Activated T-helper 1 cell treated with anti-CD3 and anti-CD28 coated beads, Interleukin-12 subunit alpha, Interleukin-12 subunit beta, Interleukin-2, Interleukin-4 antibody, amounts not matched to agents 30 ng/mL and 10 ng/mL and 1 ng/mL, durations not matched to agents 14 hours and 24 hours and 36 hours (primary cell): ENCODE measurements at places on chromosomes 7 and 10. TPM values are rescaled to one million over a fixed set of nuclear protein-coding genes. Genes with fewer than 3 reads are reported as not detected.

APBB1IP gene
- total RNA-seq: 39.6 and 43.6 TPM in 2 replicates

EVX1 gene
- total RNA-seq: not detected in 2 replicates

DNA sequence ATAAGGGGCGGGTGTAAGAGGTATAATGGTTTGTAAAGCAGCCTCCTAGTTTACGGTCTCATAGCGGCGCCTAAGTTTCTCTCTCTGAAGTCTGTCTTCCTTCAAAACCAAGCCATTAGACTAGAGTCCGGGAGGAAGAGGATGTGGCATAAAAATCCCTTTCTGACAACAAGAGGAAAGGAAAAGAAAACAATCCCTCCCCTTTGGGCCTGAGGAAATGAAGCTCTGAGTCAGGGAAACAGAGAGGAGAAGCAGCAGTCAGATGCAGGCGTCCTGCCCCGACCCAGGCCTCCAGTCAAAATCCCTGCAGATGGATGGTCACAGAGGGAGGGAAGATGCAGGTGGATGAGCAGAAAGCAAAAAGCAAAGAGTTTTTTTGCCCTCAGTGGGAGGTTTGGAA, 23.7 kb downstream of the PARP12 start:
- DNase-seq: no peak

- no peak for DNase-seq
Measured at GRCh38 chr10:113474752-113475151, 78.1 kb upstream of the HABP2 start.

DNA sequence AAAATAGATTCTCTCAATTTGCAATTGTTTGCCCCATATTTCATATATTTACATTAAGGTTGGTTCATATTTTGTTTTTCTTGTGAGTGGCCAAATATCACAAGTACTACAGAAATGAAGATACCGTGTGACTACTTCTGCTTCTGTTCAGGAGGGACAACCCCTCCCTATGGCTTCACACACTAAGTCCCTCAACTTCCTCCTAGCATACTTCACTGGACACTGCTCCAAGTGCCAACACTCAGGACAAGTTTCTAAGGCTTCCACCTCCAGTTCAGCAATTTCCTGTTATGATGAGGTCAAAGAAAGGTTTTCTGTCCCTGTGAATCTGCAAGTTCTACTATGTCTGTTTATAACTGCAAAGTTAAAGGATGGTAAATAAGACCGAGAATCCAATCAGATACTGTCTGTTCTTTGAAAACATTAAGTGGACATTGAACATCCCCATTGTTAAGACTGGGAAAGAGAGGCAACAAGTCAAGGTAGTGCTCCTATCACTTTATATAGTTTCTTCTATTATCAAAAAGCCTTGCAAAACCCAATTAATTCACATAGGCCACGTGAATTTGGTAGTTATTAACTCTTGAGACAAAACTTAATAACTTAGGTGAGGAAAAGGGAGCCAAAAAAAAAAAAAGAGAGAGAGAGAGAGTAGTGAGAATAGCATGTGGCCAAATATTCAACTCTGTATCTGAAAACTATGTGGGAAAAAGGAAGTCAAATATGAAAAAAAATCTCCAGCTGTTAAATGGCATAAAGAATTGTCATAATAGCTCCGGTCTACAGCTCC, 81.3 kb upstream of the DKK1 start:
- DNase-seq: no peak

- no peak for DNase-seq
Measured at GRCh38 chr7:26937939-26938623, 73.7 kb upstream of the SKAP2 start.

- DNase-seq: no peak
Measured at GRCh38 chr10:74202356-74202755, 51.3 kb downstream of the ADK start.

- no peak for DNase-seq
Measured at GRCh38 chr7:148021507-148022045, 569.0 kb upstream of the C7orf33 start.

DNA sequence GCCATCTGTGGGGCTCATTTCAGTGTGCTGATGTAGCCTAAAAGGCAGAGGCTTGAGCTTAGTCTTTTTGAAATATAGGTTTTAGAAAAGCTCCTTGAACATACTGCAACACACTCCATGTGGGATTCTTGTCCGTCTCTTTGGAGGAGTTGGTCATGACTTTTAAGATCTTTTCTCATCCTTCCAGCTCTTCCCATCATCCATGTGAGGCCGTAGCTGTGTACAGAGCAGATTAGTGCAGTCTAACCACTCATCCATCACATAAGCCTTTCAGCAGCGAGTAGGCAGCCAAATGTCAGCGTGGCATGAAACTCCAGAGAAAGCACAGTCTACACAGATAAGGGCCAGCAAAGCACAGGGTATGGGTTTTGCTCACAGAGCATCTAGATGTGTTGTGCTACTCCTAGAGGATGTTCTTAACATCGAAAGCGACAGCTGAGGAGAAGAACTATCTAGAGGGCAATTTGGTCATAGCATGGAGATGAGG, 28.1 kb upstream of the NPVF start:
- DNase-seq: no peak
